H9 (cell line): ENCODE measurements at places on chromosomes 7 and 10.

GRCh38 chr10:107418085-107418806 is 253.7 kb upstream of the SORCS1 start:
- DNase-seq, result no peak

DNA sequence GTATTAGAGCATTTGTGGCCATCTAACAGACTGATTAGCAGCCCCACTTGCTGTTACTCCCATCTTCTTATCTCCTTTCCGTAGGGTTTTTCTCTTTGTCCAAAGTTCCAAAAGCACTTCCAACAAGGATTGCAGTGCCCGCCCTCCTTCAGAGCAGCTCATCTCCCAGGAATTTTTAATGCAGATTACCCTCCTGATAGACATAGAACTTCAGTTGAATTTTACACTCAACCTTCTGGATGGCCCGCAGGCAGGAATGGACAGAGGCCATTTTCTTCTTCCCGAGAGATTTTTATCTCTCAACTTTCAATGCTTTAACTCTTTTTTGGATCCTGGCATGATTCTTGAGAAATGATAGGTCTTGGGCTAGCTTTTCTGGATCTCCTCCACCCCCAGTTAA is 23.3 kb downstream of the PRKG1 start:
- DNase-seq, result no peak

DNA sequence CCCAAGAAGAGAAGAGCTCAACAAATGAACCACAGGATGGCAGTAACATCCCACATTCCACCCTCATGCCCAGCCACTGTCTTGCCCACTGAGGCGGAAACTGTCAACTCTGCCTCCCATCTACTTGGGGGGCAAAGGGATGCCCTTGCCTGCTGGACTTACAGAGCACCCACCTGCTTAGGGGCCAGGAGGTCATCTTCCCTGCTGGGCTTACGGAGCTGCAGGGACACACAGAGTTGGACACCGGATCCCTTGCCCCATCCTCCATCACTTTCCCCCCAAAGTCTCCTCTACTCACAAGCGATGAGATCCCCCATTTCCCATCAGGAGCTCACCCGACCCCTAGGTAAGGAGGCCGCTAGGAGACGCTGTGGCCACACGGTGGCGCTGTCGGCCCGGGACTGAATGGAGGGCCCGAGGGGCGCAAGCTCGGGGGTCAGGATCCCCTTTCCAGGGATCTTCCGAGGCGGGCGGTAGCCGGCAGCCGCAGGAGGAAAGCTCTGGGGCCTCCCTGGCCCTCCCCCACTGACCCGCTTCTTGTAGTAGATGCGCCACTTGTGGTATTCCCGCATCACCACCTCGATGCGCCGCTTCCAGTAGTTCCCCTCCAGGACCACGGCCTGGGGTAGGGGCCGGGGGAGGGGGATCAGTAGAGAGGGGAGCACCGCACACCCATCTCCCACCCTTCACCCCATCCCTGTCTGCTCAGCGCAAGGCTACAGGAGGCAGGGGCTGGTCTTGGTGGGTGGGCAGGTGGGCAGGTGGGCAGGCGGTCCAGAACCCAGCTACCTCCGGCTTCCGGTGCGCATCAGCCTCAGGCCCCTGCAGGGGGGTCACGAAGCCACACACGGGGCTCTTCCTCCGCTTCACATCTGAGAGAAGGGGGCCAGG is 17.3 kb downstream of the MLXIPL start:
- DNase-seq, result peak; percentile 85

- DNase-seq, result no peak
Measured at GRCh38 chr10:32149252-32149955, 93.2 kb upstream of the KIF5B start.

DNA sequence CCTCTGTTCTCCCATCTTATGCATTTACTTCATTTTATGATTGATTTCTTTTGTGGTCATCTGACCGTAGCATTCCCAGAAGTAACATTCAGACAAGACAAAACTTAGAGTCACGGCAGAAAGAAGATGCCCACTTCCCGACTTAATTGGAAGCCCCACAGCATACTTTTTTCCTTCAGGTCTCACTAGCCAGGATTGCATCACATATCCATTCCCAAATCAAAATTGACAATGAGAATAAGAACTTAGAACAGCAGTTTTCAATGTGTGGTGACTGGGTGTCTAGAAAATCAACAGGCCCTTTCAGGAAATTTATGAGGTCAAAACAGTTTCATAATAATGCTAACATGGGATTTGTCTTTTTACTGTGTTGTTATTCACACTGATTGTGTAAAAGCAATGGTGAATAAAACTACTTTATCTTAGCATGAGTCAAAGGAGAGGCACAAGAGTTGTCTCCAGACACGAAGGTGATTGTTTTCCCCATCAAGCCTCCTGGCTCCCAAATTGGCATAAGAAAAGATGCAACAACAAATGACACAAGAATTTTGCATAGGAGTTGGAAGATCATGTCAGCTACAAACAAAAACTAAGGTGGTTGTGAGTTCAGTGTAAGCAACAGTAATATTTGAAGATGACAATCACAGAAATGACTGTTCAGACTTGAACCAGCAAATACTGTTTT is 493.9 kb downstream of the HTR7 start:
- no peak for DNase-seq

DNA sequence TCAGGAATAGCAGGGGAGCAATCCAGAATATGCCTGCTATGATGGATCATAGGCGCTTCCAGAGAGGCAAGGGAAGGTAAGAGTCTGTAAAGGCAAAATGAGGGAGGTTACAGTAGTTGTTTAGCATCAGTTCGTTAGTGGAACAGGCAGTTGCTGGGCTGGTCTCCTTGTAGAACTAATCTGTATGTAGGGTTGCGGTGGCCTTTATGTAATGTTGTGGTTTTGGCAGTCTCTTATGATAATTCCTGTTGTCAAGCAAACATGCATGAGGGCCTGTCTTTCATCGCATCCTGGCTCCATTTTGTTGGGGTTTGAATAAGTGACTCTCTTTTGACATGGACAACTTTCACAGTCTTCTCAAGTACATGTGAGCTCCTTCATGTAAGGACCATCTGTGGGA is 427.8 kb upstream of the LRGUK start:
- DNase-seq, result no peak

DNA sequence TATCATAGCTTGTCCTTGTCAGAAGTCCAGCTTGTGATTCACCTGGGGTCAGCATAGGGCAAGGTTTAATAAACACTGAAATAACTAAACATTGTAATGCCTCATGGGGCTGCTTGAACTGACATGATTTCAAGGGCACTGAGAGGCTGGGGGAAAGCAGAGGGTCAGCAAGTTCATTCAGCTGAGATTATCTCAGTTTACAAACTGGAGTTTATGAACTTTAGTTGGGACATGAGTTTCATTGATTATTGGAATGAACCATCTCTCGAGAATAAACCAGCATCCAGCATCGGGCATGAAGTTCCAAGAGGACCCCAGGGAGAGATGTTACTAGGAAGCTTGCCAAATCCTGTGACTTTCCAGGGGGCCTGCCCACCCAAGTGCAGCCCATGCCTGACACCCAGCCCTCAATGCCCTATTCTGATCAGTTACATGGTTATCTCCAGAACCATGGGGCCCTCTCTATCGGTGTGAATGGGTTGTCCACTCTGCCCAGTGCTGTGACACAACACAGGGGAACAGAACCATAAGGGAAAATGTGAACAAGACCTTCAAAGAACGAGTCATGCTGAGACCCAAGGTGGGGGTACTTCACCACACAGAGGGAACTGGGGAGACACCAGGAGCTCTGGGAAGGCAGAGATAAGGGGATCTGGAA is 7.9 kb upstream of the CYP3A7 start:
- DNase-seq, result no peak

- DNase-seq, result no peak
Measured at GRCh38 chr7:128171342-128171918, 69.6 kb upstream of the LEP start.

DNA sequence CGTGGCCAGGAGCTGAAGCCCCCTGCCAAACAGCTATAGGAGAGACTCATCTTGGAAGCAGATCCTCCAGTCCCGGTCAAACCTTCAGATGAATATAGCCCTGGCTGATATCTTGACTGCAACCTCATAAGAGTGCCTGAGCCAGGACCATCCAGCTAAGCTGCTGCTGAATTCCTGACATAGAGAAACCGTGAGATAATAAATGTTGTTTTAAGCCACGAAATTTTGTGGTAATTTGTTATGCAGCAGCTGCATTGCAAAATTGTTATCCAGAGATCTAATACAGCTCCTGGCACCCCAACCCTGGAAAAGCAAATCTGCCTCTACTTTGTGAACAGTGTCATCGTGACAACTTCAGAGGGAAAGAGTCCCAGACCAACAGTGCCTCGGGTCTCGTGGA is 119.9 kb downstream of the CREB5 start:
- no peak for DNase-seq

DNA sequence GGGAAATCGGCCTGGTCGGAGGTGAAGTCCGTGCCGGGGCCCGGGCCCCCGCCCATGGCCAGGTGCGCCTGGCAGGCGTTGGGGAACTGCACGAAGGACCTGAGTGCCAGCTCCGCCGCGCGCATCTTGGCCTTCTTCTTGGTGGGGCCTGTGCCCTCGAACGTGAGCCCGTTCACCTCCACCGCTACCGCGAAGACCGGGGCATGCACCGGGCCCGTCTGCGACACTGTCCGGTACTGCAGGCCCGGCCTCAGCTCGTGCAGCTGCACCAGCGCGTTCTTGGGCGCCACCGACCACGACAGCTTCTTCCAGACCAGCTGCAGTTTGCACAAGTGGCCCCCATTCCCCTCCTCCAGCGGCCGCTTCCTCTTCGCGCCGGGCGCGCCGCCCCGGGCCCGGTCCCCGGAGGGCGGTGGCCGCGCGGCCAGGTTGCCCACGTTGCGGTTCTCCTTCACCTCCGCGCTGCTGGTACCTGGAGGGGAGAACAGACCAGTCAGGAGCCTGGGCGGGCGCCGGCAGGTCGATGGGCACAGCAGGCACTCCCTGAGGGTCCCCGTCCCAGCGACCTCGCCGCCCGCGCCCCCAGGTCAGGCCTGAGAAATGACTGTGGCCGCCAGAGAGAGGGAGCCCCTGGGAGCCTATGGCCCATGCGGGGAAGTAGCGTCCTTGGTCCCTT is 307.4 kb downstream of the WDR37 start:
- DNase-seq, result no peak
